ENCODE measurements at places on chromosomes 6 and 20. TPM values are rescaled to one million over a fixed set of nuclear protein-coding genes. Genes with fewer than 3 reads are reported as not detected.

GRCh38 chr6:2753110-2753489 is 2.4 kb upstream of the MYLK4 start:
- DNase-seq, result no peak

PKIB gene
- total RNA-seq, result 3.3 TPM

GRCh38 chr20:1430004-1430451 is 36.6 kb downstream of the NSFL1C start:
- no peak for DNase-seq

BHLHE23 gene
- not detected for total RNA-seq

- DNase-seq, result no peak
Observed at GRCh38 chr6:116210750-116211425, 43.0 kb downstream of the TSPYL4 start.

DNA sequence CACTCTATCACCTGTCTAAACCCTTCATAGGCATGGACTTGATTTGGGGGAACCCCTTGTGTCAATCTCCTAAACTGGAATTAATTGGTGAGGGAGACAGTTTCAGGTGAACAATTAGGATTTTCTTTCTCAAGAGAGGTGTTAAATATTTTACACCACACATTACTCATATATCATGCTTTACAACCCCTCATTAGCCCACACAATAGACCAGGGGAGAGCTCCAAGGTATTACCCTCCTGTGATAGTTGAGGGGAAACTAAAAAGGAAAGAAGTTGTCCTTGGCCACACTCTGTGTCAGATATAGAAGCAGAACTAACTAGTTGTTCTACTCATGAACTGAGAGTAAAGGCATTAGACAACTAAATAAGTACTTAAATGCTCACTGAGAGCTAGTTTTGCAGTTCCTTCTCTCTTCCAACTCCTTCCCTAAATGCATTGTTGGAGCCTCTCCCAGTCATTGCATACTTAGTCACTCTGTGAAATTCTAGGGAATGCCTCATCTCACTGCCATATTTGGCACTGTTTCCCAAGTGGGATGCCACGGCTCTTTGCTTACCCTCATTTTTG is 183.7 kb upstream of the CEP162 start:
- DNase-seq, result no peak

SLC17A3 gene
- total RNA-seq, result not detected

- DNase-seq, result no peak
Observed at GRCh38 chr6:24997231-24997630, 61.5 kb upstream of the RIPOR2 start.

FAXC gene
- 36.3 TPM for total RNA-seq

- no peak for DNase-seq
Observed at GRCh38 chr6:106910999-106911949, 63.3 kb downstream of the CD24 start.

PRRT1 gene
- total RNA-seq, result 1.2 TPM

GRCh38 chr6:2931055-2931454 is 27.9 kb upstream of the SERPINB9 start:
- DNase-seq, result no peak

GRCh38 chr6:151299011-151299410 is 59.2 kb downstream of the AKAP12 start:
- DNase-seq, result no peak

CST4 gene
- not detected for total RNA-seq

DNA sequence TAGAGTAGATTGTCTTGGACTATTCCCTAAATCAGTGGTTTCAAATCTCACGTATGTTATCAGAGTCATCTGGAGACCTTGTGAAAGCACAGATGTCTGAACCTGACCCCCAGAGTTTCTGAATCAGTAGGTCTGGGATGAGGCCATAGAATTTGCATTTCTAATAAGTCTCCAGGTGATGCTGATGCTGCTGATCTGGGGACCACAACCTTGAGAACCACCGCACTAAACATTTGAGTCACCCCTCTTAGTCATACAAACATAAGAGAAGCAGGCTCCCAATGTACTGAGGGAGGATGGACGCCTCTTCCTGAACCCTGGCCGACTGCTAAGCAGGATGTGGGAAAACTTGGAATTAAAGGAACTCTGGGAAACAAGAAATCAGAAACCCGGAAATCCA is 187.8 kb upstream of the PRDM1 start:
- DNase-seq, result no peak

TMEM74B gene
- 6.4 TPM for total RNA-seq

GRCh38 chr20:57161478-57162361 is 104.7 kb downstream of the BMP7 start:
- DNase-seq, result no peak

DNA sequence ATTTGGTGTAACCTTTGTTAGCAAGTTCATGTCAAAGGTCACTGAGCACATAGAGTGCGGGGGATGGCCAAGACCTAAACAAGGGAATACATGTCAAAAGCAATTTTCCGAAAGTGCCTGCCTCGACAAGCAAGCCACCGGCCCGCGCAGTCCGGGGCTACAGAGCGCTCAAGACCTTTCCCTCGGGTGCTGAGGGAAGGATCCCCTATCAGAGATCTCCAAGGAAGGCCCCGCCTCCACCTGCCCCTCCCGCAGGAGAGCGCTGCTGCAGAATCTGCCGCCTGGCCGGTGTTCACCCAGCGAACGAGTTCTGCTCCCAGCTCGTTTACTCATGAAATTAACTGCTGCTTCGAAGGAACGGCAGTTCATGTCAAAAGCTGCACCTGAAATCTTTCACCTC is 252.7 kb downstream of the BMP7 start:
- no peak for DNase-seq

EYA4 gene
- 2.4 TPM for total RNA-seq

DNA sequence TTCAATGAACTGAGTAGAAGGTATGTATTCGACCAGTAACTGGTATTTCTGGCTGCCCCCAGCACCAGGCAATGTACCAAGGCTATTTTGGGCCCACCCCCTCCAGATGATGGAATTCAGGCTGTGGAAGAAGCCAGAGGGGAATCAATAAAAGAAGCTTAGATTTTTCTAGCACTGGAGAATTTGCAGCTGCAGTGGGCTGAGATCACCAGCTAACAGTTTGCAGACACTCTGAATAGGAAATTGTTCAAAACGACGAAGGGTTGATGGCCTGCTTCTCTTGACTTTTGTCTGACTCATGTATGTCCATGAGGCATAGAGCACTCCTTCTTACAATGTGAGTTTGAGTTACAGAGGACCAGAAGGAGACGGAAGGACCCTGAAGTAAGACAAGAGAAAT is 32.4 kb upstream of the FBXO9 start:
- DNase-seq, result no peak

GRCh38 chr6:1950631-1951030 is 294.8 kb downstream of the GMDS start:
- peak; percentile 17 for DNase-seq

ROS1 gene
- not detected for total RNA-seq

All from cerebellum (tissue), 4 donors.